ENCODE measurements at places on chromosomes 5 and 9. TPM values are rescaled to one million over a fixed set of nuclear protein-coding genes. Genes with fewer than 3 reads are reported as not detected.

DNA sequence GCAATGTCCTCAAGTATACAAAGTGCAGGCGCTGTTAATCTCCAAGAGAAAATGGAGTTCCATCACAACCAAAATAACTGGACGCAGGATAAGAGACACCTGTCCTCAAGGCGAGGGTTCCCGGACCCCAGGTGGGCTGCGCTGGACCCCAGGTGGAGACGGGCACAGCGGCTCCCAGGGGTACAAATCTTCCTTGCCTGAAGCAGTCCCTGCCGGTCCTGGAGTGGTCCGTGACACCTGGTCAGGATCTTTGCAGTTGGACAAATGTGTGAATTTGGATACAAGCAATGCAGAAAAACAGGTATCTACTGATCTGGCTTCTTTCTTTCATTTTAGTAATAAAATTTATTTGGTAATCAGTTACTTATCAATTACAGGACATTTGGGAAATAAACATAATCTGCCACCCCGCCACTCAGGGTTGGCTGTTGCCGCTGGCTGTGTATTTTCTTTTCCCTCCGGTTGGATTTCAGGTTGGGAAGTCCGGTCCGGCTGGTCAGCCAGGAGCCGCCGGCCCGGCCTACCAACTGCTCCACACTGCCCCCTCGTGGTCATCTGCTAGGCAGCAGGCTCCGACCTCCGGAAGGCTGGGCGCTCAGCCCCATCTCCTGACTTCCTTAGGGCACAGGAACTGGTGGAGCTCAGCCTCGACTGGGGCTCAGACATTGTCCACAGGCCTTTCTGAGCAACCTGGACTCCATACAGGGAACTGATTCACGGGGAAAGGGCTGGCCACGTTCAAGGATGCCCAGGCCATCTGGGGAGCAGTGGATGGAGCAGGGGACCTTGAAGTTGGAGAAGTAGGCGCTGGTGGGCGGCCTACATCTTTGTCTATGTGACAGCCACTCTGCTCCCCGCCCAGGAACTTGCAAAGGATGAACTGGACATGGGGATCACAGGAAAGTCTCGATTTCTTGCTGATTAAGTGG, 43.4 kb downstream of the NXNL2 start:
- DNase-seq, result peak; percentile 97
- no peaks in the 10 kb centered on the region for H3K36me3 ChIP-seq
- no peaks in the 10 kb centered on the region for H3K27me3 ChIP-seq
- no peak overlapping the region for H3K27ac ChIP-seq

GRCh38 chr9:129486756-129487657, 133.9 kb downstream of the C9orf50 start:
- peak; percentile 65 for DNase-seq
- no peaks in the 10 kb centered on the region for H3K27me3 ChIP-seq
- peaks cover 51% of the 10 kb centered on the region for H3K4me1 ChIP-seq
- H3K36me3 ChIP-seq, result no peaks in the 10 kb centered on the region

DNA sequence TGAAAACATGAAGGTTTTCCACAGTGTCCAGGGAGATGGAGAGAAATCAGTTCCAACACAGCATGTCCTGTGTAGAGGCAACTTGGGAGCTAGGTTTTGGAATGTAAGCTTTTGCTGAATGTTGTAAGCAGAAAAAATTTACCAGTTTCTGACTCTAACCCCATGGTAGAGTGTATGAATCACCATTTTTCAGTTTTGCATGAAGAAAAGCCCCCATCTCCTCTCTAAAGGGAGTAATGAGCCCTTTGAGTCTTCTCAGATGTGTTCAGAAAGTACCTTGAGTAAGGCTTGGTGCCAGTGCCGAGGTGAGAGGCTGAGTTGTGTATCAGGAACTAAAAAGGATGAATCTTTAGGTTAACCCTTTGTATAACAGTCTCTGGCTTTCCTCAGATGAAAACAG, 96.2 kb downstream of the ADRB2 start:
- DNase-seq, result no peak
- no peak overlapping the region for H3K27ac ChIP-seq
- no peaks in the 10 kb centered on the region for H3K4me1 ChIP-seq

GRCh38 chr5:58245476-58245840, 214.4 kb downstream of the PLK2 start:
- no peak overlapping the region for H3K27ac ChIP-seq
- no peak overlapping the region for H3K4me3 ChIP-seq
- H3K27me3 ChIP-seq, result no peaks in the 10 kb centered on the region
- H3K4me1 ChIP-seq, result no peaks in the 10 kb centered on the region
- DNase-seq, result no peak

- H3K36me3 ChIP-seq, result no peaks in the 10 kb centered on the region
- no peaks in the 10 kb centered on the region for H3K4me1 ChIP-seq
- H3K27me3 ChIP-seq, result no peaks in the 10 kb centered on the region
- no peak overlapping the region for H3K4me3 ChIP-seq
- no peak for DNase-seq
- no peak overlapping the region for H3K27ac ChIP-seq
Measured at GRCh38 chr9:72217306-72217842, 68.1 kb downstream of the GDA start.

DNA sequence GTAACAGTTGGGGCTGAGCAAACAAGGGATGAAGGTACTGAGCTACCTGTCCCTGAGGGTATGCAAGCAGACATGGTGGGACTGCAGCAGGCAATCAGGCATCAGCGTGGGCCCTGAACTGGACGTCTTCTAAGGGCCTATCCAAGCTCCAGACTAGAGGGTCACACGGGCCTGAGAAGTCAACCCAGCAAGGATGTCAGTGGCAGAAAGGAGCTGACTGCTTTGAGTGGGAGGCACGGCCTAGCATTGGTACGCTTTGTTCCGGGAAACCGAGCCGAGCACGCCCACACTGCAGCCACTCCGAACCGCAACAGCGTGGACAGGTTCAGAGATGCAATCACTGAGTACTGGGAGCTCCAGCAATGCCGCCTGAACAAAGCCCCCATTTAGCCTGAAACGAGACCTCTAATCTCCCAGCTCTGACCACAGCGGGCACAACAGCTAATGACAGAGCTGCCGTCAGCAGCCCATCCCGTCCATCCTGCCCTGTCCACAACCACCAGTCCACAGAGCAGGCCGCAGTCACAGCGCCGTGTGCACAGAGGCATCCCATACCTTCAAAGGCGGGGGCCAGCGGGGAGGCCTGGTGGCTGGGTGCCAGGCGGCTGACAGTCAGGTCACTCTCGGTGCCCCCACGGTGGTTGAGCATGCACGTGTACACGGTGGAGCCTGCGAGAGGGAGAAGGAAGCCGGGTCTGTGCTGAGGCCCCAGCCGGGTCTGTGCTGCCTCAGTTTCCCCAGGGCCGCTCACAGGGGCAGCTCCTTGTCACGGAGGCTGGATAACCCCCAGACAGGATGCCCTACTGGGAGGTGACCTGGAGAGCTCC, 44.2 kb downstream of the SARDH start:
- DNase-seq, result peak; percentile 56
- H3K4me3 ChIP-seq, result no peak overlapping the region
- no peaks in the 10 kb centered on the region for H3K27me3 ChIP-seq
- H3K27ac ChIP-seq, result no peak overlapping the region

Gene FRMD3
- total RNA-seq, result 1.4 TPM

Gene SLC12A7
- 28.5 TPM for total RNA-seq

Gene ABL1
- 31.9 TPM for total RNA-seq

Gene S1PR3
- total RNA-seq, result 1.5 TPM
